SIG-M5 (cell line): ENCODE measurements at places on chromosomes 3 and 15.

GRCh38 chr3:39590806-39591205 lies 123.3 kb downstream of the MOBP start:
- DNase-seq, result no peak

- no peak for DNase-seq
Observed at GRCh38 chr15:37094333-37094914, 5.9 kb downstream of the MEIS2 start.

GRCh38 chr15:44584162-44584749 lies 47.3 kb downstream of the EIF3J start:
- no peak for DNase-seq

DNA sequence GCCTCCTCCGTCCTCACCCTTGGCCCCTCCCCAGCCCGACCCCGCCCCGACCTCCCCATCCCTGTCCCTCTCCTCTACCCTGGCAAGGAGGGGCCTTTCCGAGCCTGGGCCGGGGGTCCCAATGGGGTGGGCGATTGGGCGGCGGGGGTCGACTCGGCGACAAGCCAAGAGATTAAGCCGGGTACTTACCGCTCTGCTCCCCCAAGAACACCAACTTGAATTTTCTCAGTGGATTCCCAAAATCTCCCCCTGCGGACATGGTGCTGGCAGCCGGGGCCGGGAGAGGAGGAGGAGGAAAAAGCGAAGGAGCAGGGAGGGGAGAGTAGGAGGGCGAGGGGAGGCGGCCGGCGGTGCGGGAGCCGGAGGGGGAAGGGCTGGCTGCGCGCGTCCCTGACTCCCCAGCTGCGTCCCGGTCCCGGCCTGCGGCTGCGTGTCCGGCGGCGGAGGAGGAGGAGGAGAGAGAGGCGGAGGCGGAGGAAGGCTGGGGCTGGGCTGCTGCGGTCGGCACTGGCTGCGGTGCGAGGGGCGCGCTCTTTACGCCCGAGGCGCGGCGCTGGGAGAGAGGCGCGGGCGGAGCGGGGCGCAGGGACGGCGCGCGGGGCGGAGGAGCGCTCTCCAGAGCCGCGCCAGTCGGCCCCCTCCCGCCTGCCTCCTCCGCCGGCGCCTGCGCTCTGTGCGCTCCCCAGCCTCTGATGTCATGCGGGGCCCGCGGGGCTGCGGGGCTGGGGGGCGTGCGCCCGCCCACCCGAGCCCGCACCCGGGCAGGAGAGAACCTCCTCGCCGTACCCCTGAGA lies at the start of gene RAB6B:
RAB6B (minus strand) TSS at position 675 of the 794 bp plus-strand sequence; CDS start at position 259, 416 bp downstream.
- DNase-seq, result no peak
